ENCODE measurements at places on chromosomes 2 and 18. TPM values are rescaled to one million over a fixed set of nuclear protein-coding genes. Genes with fewer than 3 reads are reported as not detected.

- DNase-seq, result no peak
These were observed 1.3 kb downstream of the FOXI3 start for GRCh38 chr2:88450925-88451810.

DNA sequence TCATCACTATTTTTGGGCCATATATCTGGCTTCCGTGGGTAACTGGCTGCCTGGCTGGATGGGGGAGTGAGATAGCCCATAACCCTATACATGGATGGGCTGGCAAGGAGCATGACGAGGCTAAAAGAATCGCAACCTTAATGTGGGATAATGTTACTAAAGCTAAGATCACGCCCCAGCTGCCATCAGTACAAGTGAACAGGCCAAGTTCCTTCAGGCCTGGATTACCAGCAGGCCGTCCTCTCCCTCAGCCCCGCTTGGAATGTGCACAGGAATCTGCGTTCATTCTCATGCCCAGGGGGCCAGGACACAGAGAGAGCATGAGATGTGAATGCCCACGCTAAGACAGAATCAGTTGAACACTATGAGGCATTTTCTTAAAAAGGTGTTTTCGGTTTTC, 34.7 kb downstream of the RMC1 start:
- no peak for DNase-seq

DNA sequence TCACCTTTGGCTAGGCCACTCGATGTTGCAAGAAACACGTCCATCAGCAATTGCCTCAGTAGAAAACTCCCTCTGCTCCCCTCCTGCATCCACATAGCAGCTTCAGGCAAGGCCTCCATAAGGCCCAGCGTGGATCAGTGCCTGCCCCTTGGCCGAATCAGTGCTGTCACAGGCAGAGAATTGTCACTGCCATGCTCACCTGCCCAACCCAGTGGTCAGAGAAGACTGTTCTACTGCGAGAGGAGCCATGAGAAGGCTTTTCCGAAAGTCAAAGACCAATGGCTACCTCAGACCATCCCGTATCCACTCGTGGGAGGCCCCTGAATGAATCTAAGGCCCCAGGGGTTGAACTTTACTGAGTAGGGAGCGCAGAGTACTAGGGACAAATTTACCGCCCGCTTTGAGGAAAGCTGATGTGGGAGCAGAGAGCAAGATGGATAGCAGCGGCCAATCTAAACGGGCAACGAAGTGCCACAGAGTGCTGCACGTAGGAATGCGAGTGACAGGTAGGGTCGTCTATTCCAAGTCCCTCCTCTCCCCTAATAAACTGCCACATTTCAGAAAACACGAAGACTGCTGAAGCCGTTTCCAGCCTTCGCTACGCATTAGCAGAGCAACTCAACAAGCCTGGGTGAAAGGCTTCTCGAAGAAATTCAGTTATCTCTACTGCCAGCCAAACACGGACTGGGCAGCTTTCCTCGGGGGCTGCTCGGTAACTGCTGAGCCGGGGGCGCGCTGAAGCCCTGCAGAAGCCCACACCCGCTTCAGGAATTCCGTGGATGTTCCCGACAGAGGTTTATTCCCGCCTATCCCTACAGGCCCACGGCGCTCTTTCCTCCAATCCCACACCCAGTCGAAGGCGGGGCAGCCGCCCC, 968 bp upstream of the RALBP1 start:
- no peak for DNase-seq

DNA sequence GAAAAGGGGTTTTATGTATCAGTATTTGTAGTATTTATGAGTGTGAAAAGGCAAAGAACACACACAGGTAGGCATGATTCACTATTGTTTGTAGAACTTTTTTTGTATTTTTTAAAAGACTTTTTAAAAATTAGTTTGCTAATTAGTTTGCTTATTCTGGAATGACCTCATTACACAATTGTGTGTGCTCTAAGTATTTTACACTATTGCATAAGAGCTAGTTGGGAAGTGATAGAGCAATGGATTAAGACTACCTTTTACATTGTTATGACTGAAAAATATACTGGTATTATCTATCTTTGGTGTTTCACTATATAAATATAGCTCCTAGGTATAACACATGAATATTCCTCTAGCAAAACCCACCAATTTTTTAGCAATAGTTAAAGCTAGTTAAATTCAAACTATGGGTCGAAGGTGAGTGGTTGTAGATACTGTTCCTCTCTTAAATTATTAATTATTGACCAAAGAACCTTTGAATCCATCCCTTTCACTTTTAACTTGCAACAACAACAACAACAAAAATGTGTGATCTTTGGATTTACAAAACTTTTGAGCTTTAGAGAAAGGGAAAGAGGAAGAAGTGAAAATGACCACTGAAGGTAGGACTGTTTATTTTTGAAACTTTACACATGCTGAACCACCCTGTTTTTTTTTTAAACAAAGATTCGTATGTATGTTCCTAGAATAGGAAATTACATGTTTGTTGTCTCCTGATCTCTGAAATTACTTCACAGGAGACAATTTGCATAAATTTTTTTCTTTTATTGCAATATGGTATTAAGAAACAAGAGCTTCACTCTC, 18.7 kb downstream of the ITPRID2 start:
- DNase-seq, result no peak

CNRIP1 gene
- total RNA-seq, result 17.9 TPM

AGXT gene
- not detected for total RNA-seq

SLC16A14 gene
- 3.4 TPM for total RNA-seq

ORC4 gene
- total RNA-seq, result 53.0 TPM

ATP8B1 gene
- total RNA-seq, result 11.5 TPM

DNA sequence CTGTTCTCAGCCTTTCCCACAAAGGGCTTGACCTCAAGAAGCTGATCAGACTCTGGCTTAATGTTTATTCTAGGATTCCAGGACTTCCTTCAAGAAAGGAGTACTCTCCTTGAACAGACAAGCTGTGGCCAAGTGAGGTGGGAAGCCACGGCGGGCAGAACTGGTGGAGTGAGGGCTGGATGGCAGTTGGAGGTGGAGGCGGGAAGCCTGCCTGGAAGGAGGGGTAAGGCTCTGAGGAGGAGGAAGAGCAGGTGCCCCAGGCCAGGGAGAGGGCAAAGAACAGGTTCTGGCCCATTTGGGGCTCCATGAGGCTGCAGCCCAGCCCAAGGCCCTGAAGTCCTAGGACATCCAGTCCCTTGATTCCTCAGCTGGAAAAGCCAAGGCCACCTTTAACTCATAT, 143.9 kb downstream of the CYP26B1 start:
- no peak for DNase-seq

GRCh38 chr2:122595065-122595464, 839.6 kb downstream of the TSN start:
- no peak for DNase-seq

RGPD6 gene
- 28.1 TPM for total RNA-seq

- DNase-seq, result no peak
These were observed 52.0 kb upstream of the CD226 start for GRCh38 chr18:69999656-70000055.

All from right cardiac atrium (tissue), 5 donors.